Astrocyte (in vitro differentiated cells and primary cell): ENCODE measurements at places on chromosomes 12 and 14. TPM values are rescaled to one million over a fixed set of nuclear protein-coding genes. Genes with fewer than 3 reads are reported as not detected.

The DPF3 gene
- 2.4 and 2.7 TPM in 2 replicates for total RNA-seq

The PPP1R36 gene
- total RNA-seq: 0.91 and 0.94 TPM in 2 replicates

The NTF3 gene
- total RNA-seq: 8.9 and 9.6 TPM in 2 replicates

The SIX1 gene
- total RNA-seq: 0.07 and 0.20 TPM in 2 replicates

The DDN gene
- 0.50 and 0.55 TPM in 2 replicates for total RNA-seq

The EML1 gene
- 17.1 and 23.5 TPM in 2 replicates for total RNA-seq

The RAB3IP gene
- 18.4 and 19.4 TPM in 2 replicates for total RNA-seq

The EPYC gene
- 0.26 and 0.39 TPM in 2 replicates for total RNA-seq

GRCh38 chr14:61564618-61565091, 130.7 kb upstream of the HIF1A start:
- H3K4me1 ChIP-seq: peaks cover 88% of the 10 kb centered on the region
- no peaks in the 10 kb centered on the region for H3K36me3 ChIP-seq
- DNase-seq: peak; percentile 99
- H3K27me3 ChIP-seq: no peaks in the 10 kb centered on the region

DNA sequence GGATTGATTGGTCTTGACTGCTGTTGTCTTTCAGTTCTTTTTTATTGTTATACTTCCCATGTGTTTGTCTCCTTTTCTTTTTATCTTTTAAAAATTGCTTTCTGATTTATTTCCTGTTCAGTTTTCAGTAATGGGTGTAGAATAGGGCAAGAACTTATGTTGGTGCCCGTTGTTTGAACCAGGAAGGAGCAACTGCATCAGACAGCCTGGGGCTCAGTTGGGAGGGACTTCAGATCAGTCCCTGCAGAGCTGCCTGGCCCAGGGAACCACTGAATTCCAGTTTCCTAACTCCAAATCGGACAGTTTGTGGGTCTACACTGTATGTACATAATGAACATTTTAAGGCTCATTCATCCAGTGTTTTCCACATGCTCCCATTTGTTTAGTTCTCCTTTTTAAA, 64.9 kb downstream of the FBXO34 start:
- H3K4me1 ChIP-seq: peaks cover 8% of the 10 kb centered on the region
- no peak overlapping the region for H3K27ac ChIP-seq
- H3K27me3 ChIP-seq: no peaks in the 10 kb centered on the region
- H3K36me3 ChIP-seq: no peaks in the 10 kb centered on the region
- H3K4me3 ChIP-seq: no peak overlapping the region

- no peaks in the 10 kb centered on the region for H3K27me3 ChIP-seq
- no peak overlapping the region for H3K27ac ChIP-seq
- no peak overlapping the region for H3K4me3 ChIP-seq
- peaks cover 48% of the 10 kb centered on the region for H3K36me3 ChIP-seq
These were observed 13.1 kb upstream of the PRKAG1 start for GRCh38 chr12:49031573-49032161.

- no peak for DNase-seq
- no peak overlapping the region for H3K4me3 ChIP-seq
- H3K27ac ChIP-seq: no peak overlapping the region
These were observed 15.9 kb upstream of the OTX2 start for GRCh38 chr14:56826214-56826613.

- H3K4me1 ChIP-seq: no peaks in the 10 kb centered on the region
- no peaks in the 10 kb centered on the region for H3K36me3 ChIP-seq
- DNase-seq: no peak
- H3K4me3 ChIP-seq: no peak overlapping the region
- peaks cover 13% of the 10 kb centered on the region for H3K27me3 ChIP-seq
These were observed 2.9 kb downstream of the PRIMA1 start for GRCh38 chr14:93785423-93785822.

- H3K4me1 ChIP-seq: peaks cover 10% of the 10 kb centered on the region
- H3K27ac ChIP-seq: no peak overlapping the region
- H3K27me3 ChIP-seq: no peaks in the 10 kb centered on the region
- no peaks in the 10 kb centered on the region for H3K36me3 ChIP-seq
- H3K4me3 ChIP-seq: no peak overlapping the region
- no peak for DNase-seq
These were observed 113.6 kb downstream of the CHST11 start for GRCh38 chr12:104570174-104570907.

- no peak overlapping the region for H3K27ac ChIP-seq
- H3K4me3 ChIP-seq: no peak overlapping the region
- DNase-seq: no peak
- peaks cover 7% of the 10 kb centered on the region for H3K4me1 ChIP-seq
- no peaks in the 10 kb centered on the region for H3K27me3 ChIP-seq
These were observed 37.4 kb downstream of the HCAR2 start for GRCh38 chr12:122665759-122666158.

- no peak for DNase-seq
- no peak overlapping the region for H3K27ac ChIP-seq
- no peaks in the 10 kb centered on the region for H3K27me3 ChIP-seq
- H3K4me3 ChIP-seq: no peak overlapping the region
- peaks cover 17% of the 10 kb centered on the region for H3K4me1 ChIP-seq
- H3K36me3 ChIP-seq: no peaks in the 10 kb centered on the region
These were observed 47.3 kb upstream of the FOS start for GRCh38 chr14:75231320-75231719.

GRCh38 chr12:96514328-96514727, 25.0 kb downstream of the CFAP54 start:
- no peak overlapping the region for H3K4me3 ChIP-seq
- no peaks in the 10 kb centered on the region for H3K36me3 ChIP-seq
- no peaks in the 10 kb centered on the region for H3K4me1 ChIP-seq
- no peaks in the 10 kb centered on the region for H3K27me3 ChIP-seq
- no peak overlapping the region for H3K27ac ChIP-seq
